ENCODE measurements at places on chromosomes 6 and 20.

DNA sequence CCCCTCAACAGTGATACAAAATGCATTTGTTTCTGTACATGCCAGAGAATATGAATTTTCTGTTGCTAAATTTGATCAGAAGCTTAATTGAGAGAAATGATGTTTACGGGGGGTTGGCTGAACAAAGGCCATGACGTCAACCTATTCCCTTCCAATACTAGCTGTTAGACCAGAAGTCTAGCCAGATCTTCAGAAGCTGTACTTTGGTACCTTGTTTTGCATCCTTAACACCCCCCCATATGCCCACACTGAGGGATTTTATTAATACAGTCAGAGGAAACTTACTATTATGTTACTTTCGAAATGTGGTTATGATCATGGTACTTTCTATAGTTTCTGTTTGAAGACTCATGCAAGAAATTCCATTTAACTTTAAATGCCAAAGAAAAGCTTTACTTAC is 3.1 kb downstream of the NCOA7 start:
- no peak for DNase-seq

GRCh38 chr20:21315138-21315537 is 12.0 kb downstream of the XRN2 start:
- DNase-seq: no peak

GRCh38 chr6:69895396-69895795 is 29.0 kb downstream of the COL19A1 start:
- DNase-seq: no peak

- peak; percentile 88 for DNase-seq
Observed at GRCh38 chr6:37691904-37692806, 5.5 kb downstream of the MDGA1 start.

GRCh38 chr6:154758125-154758524 is 24.9 kb downstream of the SCAF8 start:
- DNase-seq: no peak

- no peak for DNase-seq
Observed at GRCh38 chr6:137676888-137677287, 182.7 kb upstream of the OLIG3 start.

- DNase-seq: no peak
Observed at GRCh38 chr6:23505026-23505425, 621.0 kb upstream of the NRSN1 start.

DNA sequence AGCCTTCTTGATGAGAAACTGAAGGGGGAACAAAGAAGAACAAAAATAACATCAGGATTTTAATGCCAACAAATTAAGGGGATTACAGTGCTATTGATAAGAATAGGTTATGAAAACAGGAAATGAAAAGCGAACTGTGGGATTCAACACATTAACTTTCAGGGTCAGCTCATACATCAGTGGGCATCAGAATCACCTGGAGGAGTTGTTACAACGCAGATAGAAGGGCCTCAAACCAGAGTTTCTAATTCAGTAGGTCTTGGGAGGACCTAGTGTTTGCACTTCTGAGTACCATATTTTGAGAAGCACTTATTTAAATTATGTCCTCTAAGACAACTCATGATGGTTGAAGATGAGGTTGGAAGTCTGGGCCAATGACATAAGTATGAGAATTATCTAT is 5.6 kb upstream of the TMEM244 start:
- no peak for DNase-seq

GRCh38 chr20:20856956-20857355 is 144.5 kb upstream of the RALGAPA2 start:
- DNase-seq: no peak

GRCh38 chr20:20198011-20198410 is 145.7 kb downstream of the CFAP61 start:
- DNase-seq: no peak

DNA sequence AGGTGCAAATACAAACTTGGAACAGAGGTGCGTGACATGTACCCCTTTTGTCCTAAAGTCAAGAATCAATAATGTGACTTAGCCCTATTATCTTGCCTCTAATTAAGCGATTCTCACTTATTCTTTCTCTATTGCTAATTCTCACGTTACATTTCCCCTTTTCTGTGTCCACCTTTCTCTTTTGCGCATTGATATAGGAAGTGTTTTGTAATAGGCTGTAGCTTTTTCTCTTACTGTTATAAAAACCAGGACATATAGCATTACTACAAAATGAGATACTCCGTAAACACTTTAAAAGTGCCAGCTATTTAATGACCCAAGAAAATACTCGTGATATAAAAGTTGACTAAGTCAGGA is 669 bp upstream of the TMEM30A start:
- no peak for DNase-seq
